Cardiac septum (tissue), 1 donor: ENCODE measurements at places on chromosomes 5 and 9.

DNA sequence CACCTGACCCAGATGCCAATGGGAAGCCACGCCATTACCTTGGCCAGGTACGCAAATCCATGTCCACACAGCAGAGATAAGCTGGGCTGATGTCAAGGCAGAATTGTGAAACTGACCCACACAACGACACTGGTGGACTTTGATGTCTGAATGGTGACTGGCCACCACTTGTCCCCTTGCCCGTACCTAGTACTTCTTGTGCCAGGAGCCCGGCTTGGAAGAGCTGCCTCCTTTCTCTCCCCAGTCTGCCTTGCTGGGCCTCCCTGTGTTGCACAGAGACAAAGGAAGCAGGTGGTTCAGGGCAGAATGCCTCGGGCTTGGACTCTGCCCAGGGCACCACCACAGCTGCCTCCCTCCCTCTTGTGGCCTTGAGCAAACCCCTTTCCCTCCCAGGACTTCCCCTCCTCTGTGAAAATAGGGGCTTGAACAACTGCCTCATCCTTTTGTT is 23.3 kb downstream of the PTGES2 start:
- no peak for DNase-seq

DNA sequence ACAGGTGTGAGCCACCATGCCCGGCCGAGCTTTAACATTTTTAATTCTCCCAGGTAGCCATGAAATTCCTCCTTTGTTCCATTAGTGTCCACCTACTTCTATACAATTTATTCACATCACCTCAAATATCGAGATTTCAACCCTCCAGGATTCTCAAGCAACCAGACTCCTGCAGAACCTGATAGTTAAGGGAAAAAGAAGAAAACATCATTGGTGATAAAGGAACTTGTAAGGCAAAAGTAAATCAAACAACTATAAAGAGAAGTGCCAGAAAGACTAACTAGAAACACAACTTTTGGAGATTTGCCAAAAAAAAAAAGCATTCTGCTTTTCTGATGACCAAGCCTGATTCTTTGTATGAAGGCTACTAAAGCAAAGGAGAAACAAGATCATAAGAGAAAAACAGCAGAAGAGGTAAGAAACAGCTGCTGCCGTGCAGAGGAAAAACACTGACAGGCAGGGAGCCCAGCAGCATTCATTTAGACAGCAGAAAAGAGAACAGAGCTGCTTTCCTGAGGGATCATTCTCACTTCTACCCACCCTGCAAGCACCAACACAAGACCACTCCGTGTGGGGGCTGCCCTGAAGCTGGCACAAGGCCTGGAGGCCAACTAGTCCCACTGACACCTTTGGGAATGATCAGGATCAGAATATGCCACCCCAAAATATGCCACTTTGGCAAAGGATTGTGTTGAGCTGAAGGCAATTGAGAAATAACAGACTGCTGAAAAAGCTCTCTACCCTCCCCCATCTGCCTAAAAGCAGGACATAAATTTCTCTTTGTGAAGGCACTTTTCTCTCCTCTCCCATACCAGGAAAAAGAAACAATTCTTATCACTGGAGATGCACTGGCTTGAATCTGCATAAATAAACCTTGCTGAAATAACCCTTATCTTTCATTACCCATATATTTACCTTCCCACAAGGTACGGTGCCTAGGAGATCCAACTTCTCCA is 75.1 kb downstream of the ALDH7A1 start:
- DNase-seq: no peak

DNA sequence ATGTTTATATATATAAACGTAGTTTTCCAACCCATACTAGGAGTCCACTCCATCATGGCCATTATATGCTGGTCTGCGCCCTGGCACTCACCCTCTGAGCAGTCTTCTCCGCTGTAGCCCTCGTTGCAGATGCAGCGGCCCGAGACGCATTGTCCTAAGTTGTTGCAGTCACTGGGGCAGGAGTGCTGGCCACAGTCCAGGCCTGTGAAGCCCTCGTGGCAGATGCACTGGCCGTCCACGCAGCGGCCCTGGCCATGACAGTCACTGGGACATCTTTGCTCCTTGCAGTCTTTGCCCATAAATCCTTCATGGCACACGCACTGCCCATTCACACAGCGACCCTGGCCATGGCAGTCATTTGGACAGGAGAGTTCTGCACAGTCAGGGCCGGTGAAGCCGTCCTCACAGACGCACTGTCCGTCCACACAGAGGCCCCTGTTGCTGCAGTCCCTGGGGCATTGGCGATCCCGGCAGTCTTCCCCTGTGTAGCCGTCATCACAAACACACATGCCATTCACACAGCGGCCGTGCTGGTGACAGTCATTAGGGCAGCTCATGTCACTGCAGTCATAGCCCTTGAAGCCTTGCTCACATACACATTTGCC is 32.1 kb downstream of the TNC start:
- no peak for DNase-seq

GRCh38 chr5:172113036-172113435 is 75.0 kb downstream of the STK10 start:
- no peak for DNase-seq

GRCh38 chr5:25618821-25619220 is 974.0 kb upstream of the CDH10 start:
- no peak for DNase-seq
